ENCODE measurements at places on chromosomes 3 and 15.

DNA sequence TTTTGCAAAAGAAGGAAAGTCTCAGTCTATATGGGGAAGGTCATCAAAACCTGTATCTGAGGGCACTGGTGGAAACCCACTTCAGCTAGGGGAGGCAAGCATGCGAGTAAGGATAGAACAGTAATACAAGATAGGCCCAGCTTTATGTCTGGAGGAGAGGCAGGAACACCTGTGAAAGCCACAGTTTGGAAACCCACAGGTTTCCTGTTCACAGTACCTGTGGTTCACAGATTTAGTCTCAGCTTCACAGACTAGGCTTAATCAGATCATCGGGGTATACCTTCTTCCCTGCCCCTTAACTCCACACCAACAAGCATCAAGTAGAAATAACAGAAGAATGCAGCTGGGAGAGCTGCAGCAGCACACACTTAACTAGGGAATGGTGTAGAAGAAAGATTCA is 36.2 kb downstream of the C2CD4B start:
- DNase-seq: no peak

DNA sequence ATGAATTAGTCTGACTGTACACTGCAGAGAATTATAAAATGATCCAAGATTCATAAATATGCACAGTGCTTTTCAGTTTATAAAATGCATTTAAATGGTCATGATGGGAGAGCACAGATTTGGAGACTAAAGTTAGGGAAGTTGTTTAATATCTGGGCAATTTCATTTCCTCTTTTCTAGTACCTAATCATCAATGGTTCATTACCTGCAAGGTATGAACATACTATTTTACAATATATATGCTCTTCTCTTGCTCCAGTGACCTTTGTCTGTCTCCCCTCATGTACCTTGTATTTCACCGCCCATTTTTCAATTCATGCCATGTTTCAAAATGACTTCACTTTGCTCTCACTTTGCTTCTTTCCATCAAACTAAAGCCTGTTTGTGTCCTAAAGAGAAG is 114.5 kb downstream of the SUCNR1 start:
- no peak for DNase-seq

GRCh38 chr3:179739816-179740594 is 87.2 kb downstream of the USP13 start:
- no peak for DNase-seq

- DNase-seq: no peak
Measured at GRCh38 chr15:58286523-58286922, 145.3 kb upstream of the LIPC start.

- no peak for DNase-seq
Measured at GRCh38 chr15:73153024-73153423, 100.8 kb downstream of the NEO1 start.

GRCh38 chr3:156582532-156583183 is 27.7 kb upstream of the SSR3 start:
- no peak for DNase-seq

DNA sequence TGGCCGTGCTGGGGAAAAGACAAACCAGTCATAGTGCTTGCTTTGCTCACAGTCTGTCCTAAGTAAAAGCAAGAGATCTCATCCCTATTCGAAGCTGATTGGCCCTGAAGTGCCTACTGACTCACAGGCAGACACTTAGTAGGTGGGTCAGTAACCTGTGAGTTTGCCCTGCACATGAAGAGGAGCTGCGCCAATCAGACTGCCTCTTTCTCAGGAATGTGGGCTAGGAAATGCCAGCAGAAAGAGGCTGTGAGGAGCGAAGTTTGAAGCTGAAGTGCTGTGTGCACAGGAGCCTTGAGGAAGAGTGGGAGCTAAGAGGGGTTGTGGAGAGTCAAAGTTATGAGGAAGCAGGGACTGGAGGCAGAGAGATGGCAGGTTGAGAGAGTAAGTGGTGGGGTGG is 126.8 kb downstream of the IL20RB start:
- no peak for DNase-seq

DNA sequence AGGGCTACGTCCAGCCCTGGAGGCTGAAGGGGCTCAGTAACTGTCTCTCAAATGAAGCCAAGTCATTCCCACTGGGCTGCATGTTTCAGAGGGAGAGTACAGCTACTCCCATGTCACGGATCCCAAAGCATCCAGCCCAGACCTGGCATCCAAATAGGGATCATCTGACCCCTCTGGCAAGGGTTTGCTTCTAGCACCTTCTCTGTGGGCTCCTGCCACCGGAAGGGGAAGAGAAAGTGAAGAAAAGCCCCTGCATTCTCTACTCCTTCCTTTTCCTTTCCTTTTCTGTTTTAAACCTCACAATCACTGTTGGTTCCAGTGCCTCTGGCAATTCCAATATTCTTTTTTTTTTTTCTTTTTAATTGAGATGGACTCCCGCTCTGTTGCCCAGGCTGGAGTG is 64.5 kb upstream of the CTSH start:
- DNase-seq: no peak

DNA sequence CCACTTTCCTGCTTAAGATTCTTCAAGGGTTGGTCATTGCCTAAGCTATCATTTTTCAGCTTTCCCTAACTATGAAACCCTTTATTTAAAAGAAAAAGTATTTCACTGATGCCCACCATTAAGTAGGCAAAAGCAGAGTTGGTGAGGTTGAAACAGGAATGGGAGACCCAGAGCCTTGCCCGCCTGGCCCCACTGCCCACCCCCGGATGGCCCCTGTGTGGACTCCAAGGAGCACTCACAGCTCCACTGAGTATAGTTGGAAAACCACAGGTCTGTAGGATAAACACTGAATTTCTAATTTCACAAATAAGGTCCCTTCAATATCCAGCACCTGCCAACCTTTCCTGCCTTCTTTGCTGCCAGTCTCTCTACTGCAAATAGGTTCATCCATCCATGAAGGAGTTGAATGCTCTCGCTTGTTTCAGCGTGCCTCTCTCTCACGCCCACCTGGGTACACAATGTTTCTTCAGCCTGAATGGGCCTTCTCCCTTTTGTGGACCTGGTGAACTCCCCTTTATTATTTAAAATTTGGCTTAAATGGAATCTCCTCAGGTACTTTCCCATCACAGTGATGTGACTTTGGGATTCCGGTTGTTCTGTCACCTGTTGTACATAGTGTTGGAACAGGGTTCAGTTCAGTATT is 8.7 kb upstream of the ACAP2 start:
- no peak for DNase-seq

DNA sequence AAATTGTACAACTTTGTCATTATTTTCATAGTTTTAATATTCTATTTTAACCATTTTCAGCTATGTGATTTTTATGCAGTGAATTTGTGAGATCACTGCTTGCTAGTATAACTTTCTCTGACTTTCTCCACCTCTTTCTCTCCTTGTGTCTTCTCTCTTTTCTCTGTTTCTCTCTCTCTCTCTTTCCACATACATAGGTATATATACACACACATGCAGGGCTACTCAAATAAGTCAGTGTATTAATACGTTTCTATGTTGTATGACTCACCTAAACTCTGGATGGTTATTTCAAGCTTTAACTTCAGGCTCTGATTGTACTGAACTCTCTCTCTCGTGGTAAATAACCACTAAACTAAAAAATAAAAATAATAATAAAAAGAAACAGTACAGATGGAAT is 1389.3 kb upstream of the ALCAM start:
- no peak for DNase-seq

DNA sequence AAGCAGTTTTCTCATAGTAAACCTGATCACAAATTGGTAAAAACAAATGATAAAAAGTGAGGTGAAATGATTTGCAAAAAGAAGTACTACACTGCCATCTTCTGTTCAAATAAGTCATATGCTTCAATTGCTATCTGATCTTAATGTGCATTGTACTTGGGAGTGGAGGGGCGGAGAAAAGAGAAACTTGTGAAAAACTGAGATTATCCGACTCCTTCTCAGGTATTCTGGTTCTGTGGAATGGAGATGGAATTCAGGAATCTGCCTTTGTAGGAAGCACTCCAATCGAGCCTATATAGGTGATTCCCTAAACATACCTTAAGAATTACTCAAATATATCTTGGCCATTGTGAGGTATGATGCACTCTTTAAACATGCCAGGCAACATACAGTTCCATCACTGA is 180.6 kb downstream of the CHL1 start:
- DNase-seq: no peak

- DNase-seq: no peak
Measured at GRCh38 chr3:134001251-134001650, 28.5 kb downstream of the SLCO2A1 start.

GRCh38 chr15:68055224-68055705 is 1.1 kb downstream of the PIAS1 start:
- no peak for DNase-seq

GRCh38 chr3:11717301-11717700 is 73.6 kb upstream of the VGLL4 start:
- no peak for DNase-seq

- no peak for DNase-seq
Measured at GRCh38 chr3:45988804-45989203, 6.8 kb downstream of the FYCO1 start.

DNA sequence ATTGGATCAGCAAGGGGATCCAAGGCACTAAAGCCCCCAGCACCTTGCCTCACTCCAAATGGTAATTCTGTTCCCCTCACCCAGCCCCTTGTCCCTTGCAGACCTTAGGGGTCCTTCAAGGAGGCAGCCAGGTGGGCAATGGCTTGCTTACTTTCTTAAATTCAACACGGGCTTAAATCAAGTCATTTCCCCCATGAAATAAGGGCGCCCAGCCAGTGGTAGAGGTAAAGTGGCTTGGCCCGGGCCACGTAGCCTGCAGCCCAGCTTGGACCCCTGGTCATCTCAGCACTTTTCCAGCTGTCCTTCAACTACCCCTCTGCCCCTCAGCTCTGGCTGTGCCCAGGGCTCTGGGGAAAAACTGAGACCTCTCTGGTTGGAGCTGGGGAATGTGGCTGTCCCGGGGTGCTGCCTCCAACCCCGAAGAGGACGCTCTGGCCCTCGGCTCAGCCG is 1.2 kb downstream of the PSTPIP1 start:
- no peak for DNase-seq

Data from bone marrow (tissue), 2 donors.